Pulmonary artery endothelial cell (primary cell): ENCODE measurements at places on chromosomes 11 and 22. TPM values are rescaled to one million over a fixed set of nuclear protein-coding genes. Genes with fewer than 3 reads are reported as not detected.

GRCh38 chr11:77470504-77470903, 3.4 kb downstream of the PAK1 start:
- no peak for DNase-seq

- DNase-seq: peak; percentile 32
These were observed 309.1 kb downstream of the SWAP70 start for GRCh38 chr11:9972989-9973388.

DNA sequence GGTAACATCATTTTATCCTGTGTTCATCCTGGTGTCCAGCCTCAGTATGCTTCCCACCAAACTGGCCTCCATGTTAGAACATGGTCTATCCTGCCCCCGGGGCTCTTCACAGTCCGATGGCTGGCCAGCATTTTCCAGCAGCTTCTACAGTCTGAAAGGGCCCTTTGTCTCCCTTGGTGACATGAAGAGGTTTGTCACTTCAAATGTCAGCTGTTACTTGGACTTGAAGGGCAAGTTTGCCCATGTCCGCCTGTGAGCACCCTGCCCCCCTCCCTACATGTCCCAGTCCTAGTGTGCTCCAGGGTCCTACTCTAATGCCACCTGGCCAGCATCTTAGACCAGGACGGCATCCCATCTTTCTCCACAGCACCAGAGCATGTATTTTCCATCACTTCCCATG, 24.7 kb downstream of the PATZ1 start:
- DNase-seq: no peak

GRCh38 chr11:16925561-16926065, 88.6 kb downstream of the PLEKHA7 start:
- no peak for DNase-seq

GRCh38 chr22:31393893-31394292, 5.5 kb upstream of the DRG1 start:
- DNase-seq: no peak

GRCh38 chr11:22798901-22799300, 30.7 kb downstream of the SVIP start:
- no peak for DNase-seq

DNA sequence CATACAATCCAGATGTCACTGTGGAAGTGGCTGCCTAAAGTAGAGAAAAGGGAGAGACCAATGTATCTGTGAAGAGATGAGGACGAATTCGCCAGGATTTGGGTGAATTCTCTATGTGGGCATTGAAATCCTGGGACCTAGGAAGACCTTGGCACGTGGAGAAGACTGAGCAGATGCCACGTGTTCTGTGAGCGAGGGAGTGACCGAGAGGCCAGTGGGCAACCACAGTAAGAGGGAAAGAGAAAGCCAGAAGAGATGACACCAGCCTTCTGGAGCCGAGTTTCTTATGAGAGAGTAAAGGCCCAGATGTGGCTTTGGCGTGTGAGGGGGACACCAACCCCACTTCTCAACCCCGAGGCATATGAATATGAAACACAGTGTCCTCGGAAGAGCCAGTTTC, 228.1 kb downstream of the BUD13 start:
- DNase-seq: no peak

DNA sequence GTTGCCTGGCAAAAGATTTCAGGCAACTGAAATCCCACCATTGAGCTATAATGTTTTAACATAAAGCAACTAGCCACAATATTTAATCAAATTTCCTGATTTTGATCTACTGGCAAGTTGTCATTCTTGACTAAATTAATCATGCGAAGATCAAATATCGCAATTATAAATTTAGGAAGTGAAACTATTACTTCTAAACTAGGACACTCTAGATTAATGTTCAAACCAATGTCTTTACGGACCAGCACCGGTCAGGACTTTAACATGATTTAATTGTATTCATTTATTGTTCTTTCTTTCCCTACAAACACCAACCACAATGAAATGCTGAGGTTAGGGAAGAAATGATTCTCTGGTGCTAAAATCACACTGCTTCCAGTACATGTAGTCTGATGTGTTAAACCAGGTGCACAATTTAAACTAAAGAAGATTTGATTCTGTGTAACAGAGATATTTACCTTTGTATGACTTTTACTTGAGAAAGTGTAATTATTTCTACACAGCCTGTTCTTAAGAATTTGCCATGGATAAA, 14.9 kb downstream of the GAS2 start:
- no peak for DNase-seq

GRCh38 chr11:24132471-24132870, 364.4 kb upstream of the LUZP2 start:
- no peak for DNase-seq

DNA sequence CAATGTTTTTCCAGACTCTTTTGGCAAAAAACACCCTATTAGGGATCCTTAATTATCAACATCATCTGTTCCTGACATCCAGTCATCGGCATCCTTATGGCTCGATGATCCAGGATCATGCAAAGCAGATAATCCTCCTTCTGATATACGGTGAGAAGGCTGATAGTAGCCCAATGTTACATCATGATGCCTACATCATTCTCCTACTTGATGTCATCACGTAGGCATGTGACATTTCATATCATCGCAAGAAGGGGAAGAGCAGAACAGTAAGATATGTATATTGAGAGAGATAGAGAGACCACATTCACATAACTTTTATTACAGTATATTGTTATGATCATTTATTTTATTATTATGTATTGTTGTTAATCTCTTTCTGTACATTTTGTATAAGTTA, 168.6 kb downstream of the ADAMTS15 start:
- DNase-seq: no peak

GRCh38 chr11:1047595-1048156, 11.2 kb upstream of the MUC6 start:
- DNase-seq: no peak

DNA sequence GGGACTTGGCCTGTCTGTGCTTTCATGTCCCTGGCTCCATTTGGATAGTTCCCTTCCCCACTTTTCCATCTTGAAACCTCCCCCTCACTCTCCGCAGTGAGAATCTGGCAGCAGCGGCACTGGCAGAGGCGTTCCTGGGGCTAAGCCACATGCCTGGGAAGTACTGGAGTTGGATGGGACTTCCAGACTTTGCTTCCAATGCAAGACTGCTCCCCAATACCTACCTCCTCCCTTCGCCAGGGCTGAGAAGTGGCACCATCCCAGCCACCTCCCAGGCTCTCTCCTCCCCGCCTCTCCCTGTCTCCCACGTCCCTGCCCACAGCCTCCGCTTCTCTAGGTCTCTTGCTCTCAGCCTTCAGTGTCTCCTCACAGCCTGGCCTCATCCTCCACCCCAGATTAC, 16.6 kb downstream of the TST start:
- no peak for DNase-seq

DNA sequence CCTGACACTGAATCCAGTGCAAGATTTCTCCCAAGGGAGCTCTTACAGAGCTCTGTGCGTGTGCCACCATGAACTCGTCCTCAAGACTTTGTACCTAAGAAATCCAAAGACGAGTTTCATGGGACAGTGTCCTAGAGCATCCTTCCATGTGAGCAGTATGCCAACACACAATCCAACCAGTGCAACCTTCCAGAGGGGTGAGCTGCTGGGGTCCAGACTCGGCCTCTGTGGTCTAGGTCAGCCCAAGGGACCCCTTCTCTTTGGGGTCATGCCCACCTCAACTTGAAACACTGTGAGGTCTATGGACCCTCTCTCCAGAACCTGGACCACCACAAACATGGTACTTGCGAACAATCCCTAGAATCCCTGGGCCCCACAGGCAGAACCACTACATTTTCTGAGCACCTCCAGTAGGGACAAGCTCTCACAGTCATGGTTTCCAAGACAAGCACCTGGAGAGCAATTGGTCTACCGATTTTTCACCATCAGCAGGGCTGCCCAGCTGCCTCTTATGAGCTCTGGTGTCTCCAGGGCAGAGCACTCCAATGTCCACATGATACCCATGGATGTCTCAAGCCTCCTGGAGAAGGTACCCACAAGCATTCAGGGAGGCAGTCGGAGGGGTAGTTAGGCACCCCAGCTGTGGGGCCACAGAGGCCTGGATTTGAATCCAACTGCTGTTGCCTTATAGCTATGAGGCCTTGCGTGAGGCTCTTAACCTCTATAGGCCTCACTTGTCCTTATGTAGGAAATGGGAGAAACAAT, 7.7 kb downstream of the CHST1 start:
- DNase-seq: no peak

- no peak for DNase-seq
These were observed at the start of gene ASCL2 for GRCh38 chr11:2270322-2271076. TSS of gene ASCL2 (minus strand) at chr11:2270588. CDS start at chr11:2270332, 256 bp downstream.

DNA sequence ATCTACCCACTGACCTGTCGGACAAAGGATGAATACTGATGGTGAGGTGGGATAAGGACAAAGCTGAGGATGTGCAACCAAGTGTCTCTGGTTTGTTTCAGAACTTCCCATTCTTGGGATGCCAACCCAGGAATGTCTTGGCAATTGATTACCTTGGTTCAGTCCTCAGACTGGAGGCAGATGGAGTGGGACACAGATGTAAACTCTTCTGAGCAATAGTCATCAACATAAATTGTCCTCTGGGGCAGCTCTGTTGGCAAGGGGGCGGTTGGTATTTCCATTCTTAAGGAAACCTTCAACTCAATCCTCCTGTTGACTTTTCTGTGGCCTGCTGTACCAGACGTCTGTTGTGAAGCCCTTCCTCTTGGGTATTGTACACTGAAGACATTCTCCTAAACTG, 6.8 kb downstream of the ABTB2 start:
- no peak for DNase-seq

- peak; percentile 29 for DNase-seq
These were observed 13.9 kb upstream of the TP53AIP1 start for GRCh38 chr11:128956401-128957201.

DNA sequence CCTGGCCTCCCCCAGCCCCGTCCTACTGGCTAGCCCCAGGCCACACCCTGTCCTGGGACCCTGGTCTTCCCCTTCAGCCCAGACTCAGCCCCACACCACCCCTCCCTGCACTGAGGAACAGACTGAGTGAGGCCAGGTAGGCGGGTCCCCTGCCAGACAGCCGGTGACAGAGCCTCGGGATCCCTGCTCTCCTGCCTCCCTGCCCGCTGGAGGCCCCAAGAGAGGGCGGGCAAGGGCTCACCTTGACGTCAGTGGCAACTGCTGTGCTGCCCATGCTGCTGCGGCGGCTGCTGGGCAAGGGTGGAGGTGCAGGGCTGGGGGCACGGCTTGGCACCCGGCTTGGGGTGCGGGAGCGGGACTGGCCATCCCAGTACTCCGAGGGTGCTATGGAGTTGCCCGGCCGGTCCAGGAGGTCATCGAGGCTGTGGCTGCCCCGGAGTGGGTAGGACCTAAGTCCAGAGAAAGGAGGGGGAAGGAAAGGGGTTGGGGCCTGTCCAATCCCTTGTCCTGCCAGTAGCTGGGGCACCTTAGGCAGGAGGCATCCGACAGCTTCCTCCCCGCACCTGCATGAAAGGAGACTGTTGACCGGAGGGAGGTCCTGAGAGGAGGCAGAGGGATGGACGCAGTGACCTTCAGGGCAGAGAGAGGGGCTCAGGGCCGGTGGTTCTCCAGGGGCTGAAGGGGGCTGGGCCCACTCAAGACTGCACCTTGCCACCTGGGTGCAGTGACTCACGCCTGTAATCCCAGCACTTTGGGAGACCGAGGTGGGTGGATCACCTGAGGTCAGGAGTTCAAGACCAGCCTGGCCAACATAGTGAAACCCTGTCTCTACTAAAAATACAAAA, 2.2 kb upstream of the SLC16A8 start:
- DNase-seq: no peak

DNA sequence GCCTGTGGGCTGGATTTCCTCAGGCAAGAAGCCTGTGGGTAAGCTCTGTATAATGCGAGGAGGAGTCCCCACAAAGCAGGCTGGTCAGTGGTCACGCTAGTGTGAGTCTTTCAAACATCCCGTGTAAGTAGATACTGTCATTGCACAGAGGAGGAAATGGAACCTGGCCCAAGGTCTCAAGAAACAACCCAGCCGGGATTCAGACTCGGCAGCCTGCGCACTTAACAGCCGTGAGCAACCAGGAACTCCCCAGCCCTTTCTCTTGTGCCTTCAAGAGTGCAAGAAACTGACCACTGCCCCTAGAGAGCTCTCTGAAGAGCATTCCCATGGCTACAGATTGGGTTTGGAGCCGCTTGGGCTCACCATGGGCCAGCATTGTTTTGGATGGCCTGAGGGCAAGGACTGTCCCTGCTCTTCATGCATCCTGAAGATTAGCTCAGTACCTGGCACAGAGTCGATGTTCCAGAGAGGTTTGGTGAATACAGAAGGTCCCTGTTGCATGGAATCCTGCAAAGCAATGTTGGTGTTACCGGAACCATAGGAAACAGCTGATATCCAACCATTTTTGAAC, 6.0 kb downstream of the MPST start:
- no peak for DNase-seq

DNA sequence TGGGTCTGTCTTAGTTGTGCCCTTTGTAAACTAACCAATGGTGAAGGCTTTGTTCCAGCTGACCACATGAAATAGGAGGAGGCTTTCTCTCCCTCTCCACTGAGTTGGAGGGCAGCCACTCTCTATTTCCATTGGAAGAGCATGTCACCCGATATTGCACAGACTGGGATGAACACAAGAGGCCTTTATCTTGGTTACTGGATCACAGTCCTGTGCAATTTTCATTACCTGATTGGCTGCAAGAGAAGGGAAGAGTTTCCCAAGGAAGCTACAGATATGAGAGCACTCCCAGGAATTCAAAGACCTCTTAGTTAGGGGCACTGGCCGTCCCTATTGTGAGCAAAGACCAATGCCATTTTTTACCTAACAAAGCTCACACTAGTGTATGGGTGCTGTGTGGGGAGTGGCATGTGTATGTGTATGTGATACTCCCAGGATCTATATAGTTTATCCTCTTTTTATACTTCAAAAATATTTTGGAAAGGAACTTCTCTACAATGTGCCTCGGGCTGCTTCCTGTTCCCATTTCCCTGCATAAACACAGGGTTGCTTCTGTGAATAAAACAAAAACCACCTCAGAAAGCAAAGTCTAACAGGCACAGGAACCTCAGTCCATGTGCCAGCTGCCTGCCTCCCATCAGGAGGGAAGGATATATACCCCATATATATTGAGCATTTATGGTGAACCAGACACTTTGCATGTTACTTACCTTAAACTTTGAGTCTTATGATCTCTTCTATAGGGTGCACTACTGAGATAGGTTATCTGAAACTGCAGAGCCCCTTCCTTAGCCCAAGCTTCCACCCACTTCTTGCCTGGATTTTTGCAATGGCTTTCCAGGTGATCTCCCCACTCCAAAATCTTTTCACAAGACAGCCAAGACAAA, 126.5 kb downstream of the RASSF10 start:
- no peak for DNase-seq

- DNase-seq: no peak
These were observed 192.4 kb upstream of the API5 start for GRCh38 chr11:43119275-43119970.

- no peak for DNase-seq
These were observed 22.2 kb upstream of the IL18BP start for GRCh38 chr11:71976551-71976950.

Gene ARHGAP42
- total RNA-seq: 0.46 and 1.0 TPM in 2 replicates

Gene APOL5
- total RNA-seq: not detected in 2 replicates

Gene PRRG4
- total RNA-seq: 0.07 and 0.49 TPM in 2 replicates

Gene GTPBP1
- total RNA-seq: 26.4 and 33.3 TPM in 2 replicates

Gene TMEM45B
- total RNA-seq: 0.42 and 1.8 TPM in 2 replicates

Gene PVALB
- not detected in 2 replicates for total RNA-seq

Gene CASP5
- not detected in 2 replicates for total RNA-seq

Gene SYT13
- not detected in 2 replicates for total RNA-seq

Gene ELMOD1
- 0.53 and 0.63 TPM in 2 replicates for total RNA-seq

Gene GLYAT
- total RNA-seq: not detected in 2 replicates

Gene KRTAP5-1
- total RNA-seq: not detected in 2 replicates

Gene LRRC4C
- total RNA-seq: not detected in 2 replicates
